ENCODE measurements at places on chromosomes 2 and 18.

- no peak for DNase-seq
Measured at GRCh38 chr2:146527166-146527565, 1317.7 kb upstream of the ACVR2A start.

- DNase-seq = no peak
Measured at GRCh38 chr2:215917953-215918620, 95.3 kb downstream of the MREG start.

DNA sequence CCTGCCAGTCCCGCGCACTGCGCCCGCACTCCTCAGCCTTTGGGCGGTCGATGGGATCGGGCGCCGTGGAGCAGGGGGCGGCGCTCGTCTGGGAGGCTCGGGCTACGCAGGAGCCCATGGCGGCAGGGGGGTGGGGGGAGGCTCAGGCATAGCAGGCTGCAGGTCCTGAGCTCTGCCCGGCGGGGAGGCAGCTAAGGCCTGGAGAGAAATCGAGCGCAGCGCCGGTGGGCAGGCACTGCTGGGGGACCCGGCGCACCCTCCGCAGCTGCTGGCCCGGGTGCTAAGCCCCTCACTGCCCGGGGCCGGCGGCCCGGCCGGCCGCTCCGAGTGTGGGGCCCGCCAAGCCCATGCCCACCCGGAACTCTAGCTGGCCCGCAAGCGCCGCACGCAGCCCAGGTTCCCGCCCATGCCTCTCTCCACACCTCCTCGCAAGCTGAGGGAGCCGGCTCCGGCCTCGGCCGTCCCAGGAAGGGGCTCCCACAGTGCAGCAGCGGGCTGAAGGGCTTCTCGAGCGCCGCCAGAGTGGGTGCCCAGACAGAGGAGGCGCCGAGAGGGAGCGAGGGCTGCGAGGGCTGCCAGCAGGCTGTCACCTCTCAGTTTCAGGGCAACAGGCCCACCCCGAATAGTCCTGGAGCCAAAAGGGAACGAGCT, 74.1 kb downstream of the PSMG2 start:
- no peak for DNase-seq

- no peak for DNase-seq
Measured at GRCh38 chr2:160278101-160278878, 78.2 kb upstream of the ITGB6 start.

GRCh38 chr18:63970809-63971205, 926 bp downstream of the SERPINB8 start:
- DNase-seq = no peak

All from NCI-H2029 treated with DMSO at 0.1 percent for 48 hours (cell line).